ENCODE measurements at places on chromosomes 6 and 20.
A peak's percentile ranks its signal among the peaks of the same experiment; 100 is the strongest.

GRCh38 chr6:83443516-83443915 lies 12.7 kb upstream of the ME1 start:
- DNase-seq: no peak

GRCh38 chr6:158972241-158973233 lies 27.5 kb downstream of the RSPH3 start:
- peak; percentile 72 for DNase-seq

GRCh38 chr6:122571888-122572287 lies 38.3 kb upstream of the PKIB start:
- DNase-seq: no peak

GRCh38 chr20:23612396-23612795 lies 6.7 kb upstream of the CST9 start:
- no peak for DNase-seq

GRCh38 chr6:7996538-7997111 lies 67.6 kb downstream of the BLOC1S5 start:
- DNase-seq: no peak

- no peak for DNase-seq
Measured at GRCh38 chr6:85389151-85389797, 60.6 kb upstream of the NT5E start.

DNA sequence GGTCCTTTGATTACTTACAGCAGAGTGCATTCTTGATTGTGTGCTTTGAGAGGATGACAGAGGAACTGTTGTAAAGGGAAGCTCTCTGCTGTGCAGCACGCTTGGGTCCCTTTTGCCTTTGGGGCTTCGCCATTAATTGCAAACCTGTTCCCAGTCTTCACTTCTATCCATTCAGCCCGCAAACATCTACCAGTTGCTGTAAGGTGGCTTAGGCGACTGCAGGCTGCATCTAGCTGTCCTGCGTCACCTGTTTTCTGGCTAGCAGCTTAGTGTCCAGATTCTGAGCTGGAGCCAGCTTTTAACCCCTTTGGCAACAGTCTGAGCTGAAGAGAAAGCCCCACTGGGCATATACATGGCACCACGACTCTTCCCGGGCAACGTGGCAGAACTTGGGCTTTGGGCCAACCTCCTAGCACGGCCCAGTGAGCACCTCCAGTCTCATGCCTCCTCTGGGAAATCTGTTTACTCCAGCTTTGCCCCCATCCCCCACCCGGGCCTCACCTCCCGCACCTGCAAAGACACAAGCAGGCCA lies 2.5 kb upstream of the FASTKD5 start:
- no peak for DNase-seq

DNA sequence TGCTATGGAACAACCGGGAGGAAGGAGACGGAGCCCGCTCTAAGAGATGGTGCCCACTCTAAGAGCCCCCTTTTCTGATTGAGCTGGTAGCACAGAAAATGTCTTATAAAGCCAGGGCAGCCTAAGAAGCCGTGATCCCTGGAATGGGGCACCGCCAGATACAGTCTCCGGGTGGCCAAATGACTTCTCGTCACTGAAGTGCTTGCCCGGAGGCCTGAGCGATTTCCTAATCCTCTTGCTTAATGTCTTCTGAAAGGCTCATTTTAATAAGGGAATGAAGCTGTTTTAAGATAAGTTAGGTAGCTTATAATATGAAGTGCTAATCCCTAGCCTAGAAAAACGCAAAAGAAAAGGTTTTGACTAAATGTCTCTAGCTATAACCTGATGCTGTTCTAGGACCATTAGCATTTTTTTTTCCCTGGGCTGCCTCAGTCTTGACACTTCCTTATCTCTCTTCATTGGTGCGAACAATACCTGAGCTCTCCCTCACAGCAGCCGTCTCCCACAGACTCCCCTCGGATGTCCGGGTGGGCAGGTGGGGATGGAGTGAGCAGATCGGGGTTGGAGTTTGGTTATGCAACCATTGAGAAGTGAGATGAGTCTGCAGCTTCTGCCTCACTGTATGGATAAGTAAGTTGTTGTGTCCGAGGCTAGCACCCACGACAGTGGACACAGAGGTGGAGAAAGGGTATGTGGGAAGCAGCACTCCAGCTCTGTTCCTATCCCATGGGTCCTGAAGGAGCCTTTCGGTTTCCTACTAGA lies 559.4 kb upstream of the AGPAT4 start:
- DNase-seq: no peak

- no peak for DNase-seq
Measured at GRCh38 chr20:21301940-21302663, 1.0 kb upstream of the XRN2 start.

DNA sequence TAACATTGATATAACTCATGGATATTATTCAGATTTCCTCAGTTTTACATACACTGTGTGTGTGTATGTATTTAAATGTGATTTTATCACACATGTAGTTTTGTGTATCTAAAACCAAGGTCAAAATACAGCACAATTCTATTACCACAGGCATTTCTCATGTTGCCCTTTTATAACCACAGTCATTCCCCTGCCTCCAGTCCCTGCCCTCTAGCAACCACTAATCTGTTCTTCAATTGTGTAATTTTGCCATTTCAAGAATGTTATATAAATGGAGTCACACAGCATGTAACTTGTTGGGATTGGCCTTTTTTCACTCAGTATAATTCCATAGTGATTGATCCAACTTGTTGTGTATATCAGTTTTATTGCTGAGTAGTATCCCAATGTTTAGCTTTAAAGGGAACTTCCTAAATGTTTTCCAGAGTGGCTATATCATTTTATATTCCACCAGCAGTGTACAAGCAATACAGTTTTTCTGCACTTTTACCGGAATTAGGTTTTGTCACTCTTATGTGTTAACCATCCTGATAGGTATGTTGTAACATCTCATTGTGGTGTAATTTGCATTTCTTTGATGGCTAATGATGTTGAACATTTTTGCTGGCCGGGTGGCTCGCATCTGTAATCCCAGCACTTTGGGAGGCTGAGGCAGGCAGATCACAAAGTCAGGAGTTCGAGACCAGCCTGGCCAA lies 338.2 kb downstream of the SOX4 start:
- no peak for DNase-seq
